ENCODE measurements at places on chromosomes 5 and 9.

DNA sequence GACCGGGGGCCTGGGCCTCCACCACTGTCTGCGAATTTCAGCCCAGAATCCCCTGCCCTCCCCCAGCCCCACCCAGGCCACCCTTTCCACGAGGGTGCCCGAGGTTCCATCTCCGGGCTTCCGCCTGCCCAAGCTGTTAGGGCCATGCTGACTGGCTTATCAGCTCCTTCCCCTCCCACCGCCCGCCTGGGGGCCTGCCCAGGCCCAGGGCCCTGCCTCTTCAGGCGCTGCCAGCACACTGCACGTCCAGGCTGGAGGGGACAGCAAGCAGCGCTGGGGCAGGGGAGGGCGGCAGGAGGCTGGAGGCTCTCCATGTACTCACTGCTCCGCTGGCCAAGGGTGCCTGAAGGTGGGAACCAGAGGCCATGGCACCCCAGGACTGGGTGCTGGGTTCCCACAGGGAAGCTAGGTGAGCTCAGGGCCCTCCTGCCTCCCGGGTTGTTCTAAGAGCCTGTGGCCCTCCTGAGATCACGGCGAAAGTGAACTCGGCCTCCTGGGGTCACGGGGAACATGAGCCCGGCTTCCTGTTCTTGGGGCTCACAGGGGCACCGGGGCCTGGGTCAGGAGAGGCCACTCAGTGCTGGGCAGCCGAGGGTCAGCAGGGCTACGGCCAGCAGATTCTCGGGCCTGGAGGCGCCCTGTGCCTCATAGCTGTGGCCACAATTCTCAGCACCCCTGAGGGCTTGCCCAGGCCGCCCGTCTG, 57.7 kb upstream of the EGFL7 start:
- H3K4me3 ChIP-seq = no peak overlapping the region
- no peak for DNase-seq
- H3K4me1 ChIP-seq = peaks cover 31% of the 10 kb centered on the region

GRCh38 chr9:8070779-8071444, 271.3 kb upstream of the DMAC1 start:
- H3K27ac ChIP-seq = no peak overlapping the region
- no peak overlapping the region for H3K4me3 ChIP-seq
- no peak for DNase-seq

GRCh38 chr9:104864675-104865104, 63.3 kb downstream of the ABCA1 start:
- H3K27ac ChIP-seq = no peak overlapping the region
- DNase-seq = no peak
- H3K4me1 ChIP-seq = peaks cover 14% of the 10 kb centered on the region
- no peaks in the 10 kb centered on the region for H3K27me3 ChIP-seq

DNA sequence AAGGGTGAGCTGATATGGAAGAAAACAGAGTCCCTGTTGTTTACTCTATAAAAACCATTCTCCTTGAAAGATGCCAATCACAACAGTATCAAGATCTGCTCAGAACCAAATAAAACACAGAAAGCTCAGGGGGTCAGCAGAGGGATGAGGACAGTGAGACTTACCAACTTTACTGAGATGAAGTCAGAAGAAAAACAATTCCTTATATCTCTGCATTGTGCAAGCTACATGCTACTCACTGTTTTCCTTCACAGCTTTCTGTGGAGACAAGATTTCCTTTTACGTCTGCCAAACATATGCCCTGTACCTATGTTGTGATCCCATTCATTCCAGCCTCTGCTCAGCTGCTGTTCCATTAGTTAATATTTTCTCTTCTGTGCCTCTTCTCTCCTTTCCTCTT, 185.6 kb downstream of the TSSK1B start:
- no peak overlapping the region for H3K4me3 ChIP-seq
- H3K36me3 ChIP-seq = no peaks in the 10 kb centered on the region
- H3K4me1 ChIP-seq = no peaks in the 10 kb centered on the region
- no peak overlapping the region for H3K27ac ChIP-seq
- no peak for DNase-seq

DNA sequence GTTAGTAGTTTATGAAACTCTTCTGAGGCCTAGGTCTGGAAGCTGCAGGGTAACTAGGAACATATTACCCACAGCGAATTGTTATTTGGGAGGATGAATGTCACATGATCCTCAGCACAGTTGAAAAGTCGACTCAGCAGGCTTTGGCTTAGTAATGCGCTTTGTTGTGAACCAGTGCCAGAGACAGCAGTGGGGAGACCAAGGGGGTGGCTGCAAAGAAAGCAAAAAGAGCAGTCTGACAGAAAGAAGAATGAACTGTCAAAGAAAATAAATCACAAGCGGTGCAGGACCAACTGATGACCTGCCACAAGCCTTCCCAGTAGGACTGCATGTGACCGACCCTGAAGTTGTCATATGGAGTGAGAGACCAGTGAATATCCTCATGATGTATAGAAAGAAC, 170.0 kb downstream of the CCDC171 start:
- no peaks in the 10 kb centered on the region for H3K4me1 ChIP-seq
- H3K27me3 ChIP-seq = no peaks in the 10 kb centered on the region
- no peak overlapping the region for H3K4me3 ChIP-seq
- no peak overlapping the region for H3K27ac ChIP-seq
- H3K36me3 ChIP-seq = no peaks in the 10 kb centered on the region
- no peak for DNase-seq

GRCh38 chr5:175328176-175328575, 115.8 kb downstream of the DRD1 start:
- DNase-seq = no peak
- H3K36me3 ChIP-seq = no peaks in the 10 kb centered on the region
- no peaks in the 10 kb centered on the region for H3K4me1 ChIP-seq
- no peak overlapping the region for H3K27ac ChIP-seq
- no peak overlapping the region for H3K4me3 ChIP-seq
- no peaks in the 10 kb centered on the region for H3K27me3 ChIP-seq

DNA sequence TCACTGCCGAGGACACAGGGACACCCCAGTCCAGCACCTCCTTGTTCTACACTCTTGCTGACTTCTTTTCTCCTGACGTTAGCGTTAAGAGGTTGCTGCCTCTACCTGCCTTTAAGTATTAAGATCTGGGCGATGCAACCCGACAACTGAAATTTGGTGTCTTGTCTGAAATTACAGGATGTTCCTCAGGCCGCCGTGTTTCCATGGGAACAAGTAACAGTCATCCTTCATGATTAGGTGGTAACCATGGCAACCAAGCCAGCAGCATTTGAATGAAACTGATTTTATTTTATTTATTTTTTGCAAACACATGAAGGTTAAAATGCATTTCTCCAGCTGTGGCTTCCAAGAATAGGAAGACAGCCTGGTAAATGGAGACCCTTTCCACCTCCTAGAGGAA, 20.8 kb downstream of the DAB2IP start:
- H3K27me3 ChIP-seq = no peaks in the 10 kb centered on the region
- no peaks in the 10 kb centered on the region for H3K36me3 ChIP-seq
- H3K27ac ChIP-seq = no peak overlapping the region

GRCh38 chr5:43390471-43390870, 21.7 kb downstream of the CCL28 start:
- no peaks in the 10 kb centered on the region for H3K4me1 ChIP-seq
- H3K36me3 ChIP-seq = peaks cover 11% of the 10 kb centered on the region
- no peaks in the 10 kb centered on the region for H3K27me3 ChIP-seq
- no peak overlapping the region for H3K4me3 ChIP-seq
- no peak overlapping the region for H3K27ac ChIP-seq

DNA sequence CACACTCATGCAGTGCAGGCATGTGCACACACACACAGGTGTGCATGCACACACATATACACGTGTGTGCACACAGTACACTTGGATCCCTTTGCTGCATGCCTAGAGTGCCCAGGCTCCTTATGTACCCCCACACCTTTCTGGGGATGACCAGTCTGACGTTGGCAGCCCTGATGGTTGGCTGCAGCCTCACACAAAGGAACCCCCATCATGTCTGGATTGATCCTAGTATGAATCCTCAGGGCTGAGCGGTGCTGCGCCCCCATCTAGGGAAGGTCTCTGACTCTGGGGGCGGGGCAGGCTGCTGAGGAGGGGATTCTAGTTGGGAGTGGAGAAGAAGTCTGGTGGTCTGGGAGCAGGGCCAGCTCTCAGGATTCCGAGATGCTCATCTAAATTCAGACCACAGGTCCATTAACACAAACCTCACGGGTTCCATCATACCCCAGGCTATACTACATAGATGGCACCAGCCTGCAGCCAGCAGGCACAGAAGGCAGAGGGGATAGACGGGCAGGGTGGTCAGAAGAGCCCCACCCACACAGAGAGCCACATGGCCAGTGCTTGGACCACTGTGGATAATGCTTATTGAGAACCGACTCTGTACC, 50.5 kb upstream of the OLFM1 start:
- no peak for DNase-seq
- no peaks in the 10 kb centered on the region for H3K36me3 ChIP-seq
- no peak overlapping the region for H3K27ac ChIP-seq
- H3K4me1 ChIP-seq = no peaks in the 10 kb centered on the region

DNA sequence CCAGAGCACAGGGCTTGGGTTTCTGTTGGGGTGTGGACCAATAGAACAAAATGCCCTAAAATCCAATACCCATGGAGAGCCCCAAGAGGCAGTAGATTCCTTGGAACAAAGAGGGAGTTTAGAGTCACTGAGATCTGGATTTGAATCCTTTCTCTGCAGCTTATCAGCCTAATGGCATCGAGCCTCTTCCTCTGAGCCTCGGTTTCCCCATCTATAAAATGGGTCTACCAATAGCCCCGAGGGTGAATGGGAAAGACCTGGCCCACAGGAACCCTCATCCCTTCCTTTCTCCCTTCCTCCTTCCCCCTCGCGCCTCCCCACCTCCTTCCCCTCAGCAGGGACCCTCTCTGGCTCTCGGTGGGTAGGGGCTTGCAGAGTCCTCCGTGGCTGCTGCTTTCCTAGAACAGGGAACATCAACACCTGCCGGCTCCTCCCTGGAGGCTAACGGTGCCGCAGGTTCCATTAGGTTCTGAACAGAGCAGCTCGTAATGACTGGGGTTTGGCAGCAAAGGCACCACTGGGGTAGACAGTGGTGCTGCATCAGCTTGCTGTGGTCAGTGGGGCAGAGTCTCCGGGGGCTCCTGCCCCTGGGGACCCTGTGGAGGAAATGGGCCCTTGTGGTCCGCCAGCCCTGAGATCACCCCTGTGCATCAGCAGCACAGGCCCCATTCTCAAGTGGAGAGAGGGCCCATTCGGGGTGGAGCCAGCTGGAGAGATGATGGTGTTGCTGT, 40.3 kb downstream of the NEK6 start:
- no peak overlapping the region for H3K4me3 ChIP-seq
- no peaks in the 10 kb centered on the region for H3K27me3 ChIP-seq
- peaks cover 7% of the 10 kb centered on the region for H3K36me3 ChIP-seq

DNA sequence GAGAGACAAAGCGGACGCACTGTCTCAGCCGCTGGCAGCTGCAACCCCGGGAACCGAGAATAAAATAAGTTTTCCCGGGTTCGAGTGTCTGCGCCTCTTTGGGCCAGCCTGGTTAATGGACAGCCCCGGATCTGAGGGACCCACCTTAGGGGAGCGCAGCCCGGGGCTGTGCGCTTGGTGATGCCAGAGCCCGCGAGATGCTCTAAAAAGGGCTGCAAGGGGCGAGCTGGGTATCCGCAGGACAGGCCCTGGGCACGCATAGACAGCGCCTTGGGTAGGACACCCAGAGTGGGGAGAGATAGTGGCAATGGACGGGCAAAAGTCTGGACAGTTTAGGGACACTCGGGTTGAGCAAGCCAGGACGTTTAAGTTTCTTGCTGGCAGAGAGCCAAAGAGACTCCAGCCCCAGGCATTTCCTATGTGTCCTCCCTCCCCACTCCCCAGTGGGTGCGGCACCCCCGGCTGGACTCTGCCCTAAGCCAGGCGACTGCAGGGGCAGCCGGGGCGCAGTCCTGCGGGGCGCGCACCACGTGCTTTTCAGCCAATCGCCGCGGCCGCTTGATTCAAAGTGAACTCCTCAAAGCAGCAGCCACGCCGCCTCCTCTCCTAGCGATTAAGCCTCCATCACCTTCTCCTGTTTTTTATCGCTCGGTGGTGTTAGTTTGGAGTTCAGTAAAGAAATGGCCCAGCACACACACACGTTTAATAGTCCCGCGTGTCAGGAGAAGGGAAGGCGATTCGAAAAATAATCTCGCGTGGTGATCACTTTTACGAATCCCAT, 616 bp upstream of the ENC1 start:
- no peaks in the 10 kb centered on the region for H3K27me3 ChIP-seq
- H3K4me1 ChIP-seq = peaks cover 27% of the 10 kb centered on the region
- peak; percentile 52 for DNase-seq
- peak overlapping the region; percentile 80 for H3K4me3 ChIP-seq

DNA sequence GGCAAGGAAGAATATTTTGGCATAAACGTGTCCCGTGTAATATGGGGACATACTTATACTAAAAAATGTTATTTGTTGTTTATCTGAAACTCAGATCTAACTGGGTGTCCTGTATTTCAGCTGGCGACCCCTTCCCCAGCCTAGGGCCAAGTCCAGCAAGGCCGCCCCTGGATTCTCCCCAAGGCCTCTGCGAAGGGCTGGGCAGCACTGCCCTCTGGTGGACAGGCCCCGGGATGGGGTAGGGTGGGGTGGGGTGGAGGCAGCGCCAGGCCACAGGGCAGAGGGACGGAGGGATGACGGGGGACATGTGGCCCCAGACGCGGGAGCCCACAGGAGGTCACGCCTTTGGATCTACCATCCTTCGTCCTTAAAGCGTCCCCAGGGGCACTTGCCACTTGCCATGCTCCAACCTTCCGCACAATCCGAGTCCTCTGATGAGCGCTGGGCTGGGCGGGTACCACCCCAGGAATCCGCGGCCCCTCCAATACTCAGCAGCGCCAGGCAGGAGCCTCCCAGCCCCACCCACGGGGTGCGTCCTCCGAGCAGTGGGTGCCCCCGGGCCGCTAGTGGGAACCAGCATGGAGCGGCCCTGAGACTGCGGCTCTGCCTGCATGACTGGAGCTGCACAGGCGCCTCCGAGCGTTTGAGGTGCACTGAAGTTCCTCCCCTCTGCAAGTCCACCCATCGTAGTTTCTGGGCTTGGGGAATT, 7.1 kb upstream of the AGPAT2 start:
- no peak overlapping the region for H3K4me3 ChIP-seq
- H3K4me1 ChIP-seq = peaks cover 12% of the 10 kb centered on the region
- H3K36me3 ChIP-seq = no peaks in the 10 kb centered on the region

DNA sequence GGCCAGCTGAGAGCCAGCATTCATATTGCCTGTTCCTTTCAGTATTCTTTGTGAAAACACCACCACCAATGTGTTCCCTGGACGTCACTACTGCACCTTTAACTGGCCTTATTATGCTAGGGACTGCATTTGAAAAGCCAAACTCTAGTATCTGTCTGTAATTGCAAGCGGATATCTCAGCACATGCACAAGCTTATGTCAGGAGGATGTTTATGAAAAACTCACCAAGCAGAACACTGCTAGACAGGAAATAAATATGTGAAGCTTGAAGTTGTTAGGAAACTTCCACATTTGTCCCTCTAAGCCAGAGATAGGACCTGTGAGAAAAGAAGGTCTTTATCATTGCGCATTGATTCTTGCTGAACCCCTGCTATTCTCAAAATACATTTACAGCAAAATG, 135.4 kb upstream of the CCDC152 start:
- peak overlapping the region; percentile 54 for H3K27ac ChIP-seq
- DNase-seq = no peak
- H3K27me3 ChIP-seq = no peaks in the 10 kb centered on the region
- no peaks in the 10 kb centered on the region for H3K4me1 ChIP-seq

DNA sequence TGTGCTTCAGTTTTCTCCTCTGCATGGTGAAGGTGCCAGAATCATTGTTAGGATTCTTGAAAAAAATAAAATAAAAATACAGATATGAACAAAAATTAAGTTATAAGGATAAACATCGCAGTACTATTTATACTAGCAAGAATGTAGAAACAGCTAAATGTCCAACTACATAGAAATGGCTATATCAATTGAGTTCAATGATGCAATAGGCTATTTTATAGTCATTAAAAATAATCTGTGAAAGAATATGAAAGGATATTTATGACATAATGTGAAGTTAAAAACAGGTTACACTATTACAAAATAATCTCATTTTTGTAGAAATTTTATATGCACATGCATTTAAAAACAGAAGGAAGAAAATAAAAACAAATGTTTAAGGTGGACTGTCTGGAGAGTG, 198.7 kb upstream of the TRIM32 start:
- H3K27ac ChIP-seq = no peak overlapping the region
- no peak overlapping the region for H3K4me3 ChIP-seq
- DNase-seq = no peak
- H3K36me3 ChIP-seq = no peaks in the 10 kb centered on the region
